PC-3 (cell line): ENCODE measurements at places on chromosomes 6 and 20. TPM values are rescaled to one million over a fixed set of nuclear protein-coding genes. Genes with fewer than 3 reads are reported as not detected.

The DPPA5 gene
- total RNA-seq = not detected in 2 replicates

The PLCB4 gene
- 16.9 and 25.4 TPM in 2 replicates for total RNA-seq

The ARG1 gene
- total RNA-seq = not detected in 2 replicates

The LYRM4 gene
- total RNA-seq = 18.6 and 27.7 TPM in 2 replicates

The EPB41L1 gene
- total RNA-seq = 48.2 and 53.0 TPM in 2 replicates

The GDAP1L1 gene
- total RNA-seq = not detected in 2 replicates

The NOTCH4 gene
- 1.7 and 1.8 TPM in 2 replicates for total RNA-seq

The SAPCD1 gene
- 4.2 and 6.0 TPM in 2 replicates for total RNA-seq

GRCh38 chr6:135129136-135129856 is 51.8 kb upstream of the MYB start:
- no peak for DNase-seq

- DNase-seq = no peak
Observed at GRCh38 chr6:12111363-12111670, 99.2 kb downstream of the HIVEP1 start.

GRCh38 chr20:34473262-34473883 is 42.8 kb upstream of the DYNLRB1 start:
- peak; percentile 52 for DNase-seq

- peak; percentile 95 for DNase-seq
Observed at GRCh38 chr6:141326426-141326825, 806.3 kb upstream of the GJE1 start.

DNA sequence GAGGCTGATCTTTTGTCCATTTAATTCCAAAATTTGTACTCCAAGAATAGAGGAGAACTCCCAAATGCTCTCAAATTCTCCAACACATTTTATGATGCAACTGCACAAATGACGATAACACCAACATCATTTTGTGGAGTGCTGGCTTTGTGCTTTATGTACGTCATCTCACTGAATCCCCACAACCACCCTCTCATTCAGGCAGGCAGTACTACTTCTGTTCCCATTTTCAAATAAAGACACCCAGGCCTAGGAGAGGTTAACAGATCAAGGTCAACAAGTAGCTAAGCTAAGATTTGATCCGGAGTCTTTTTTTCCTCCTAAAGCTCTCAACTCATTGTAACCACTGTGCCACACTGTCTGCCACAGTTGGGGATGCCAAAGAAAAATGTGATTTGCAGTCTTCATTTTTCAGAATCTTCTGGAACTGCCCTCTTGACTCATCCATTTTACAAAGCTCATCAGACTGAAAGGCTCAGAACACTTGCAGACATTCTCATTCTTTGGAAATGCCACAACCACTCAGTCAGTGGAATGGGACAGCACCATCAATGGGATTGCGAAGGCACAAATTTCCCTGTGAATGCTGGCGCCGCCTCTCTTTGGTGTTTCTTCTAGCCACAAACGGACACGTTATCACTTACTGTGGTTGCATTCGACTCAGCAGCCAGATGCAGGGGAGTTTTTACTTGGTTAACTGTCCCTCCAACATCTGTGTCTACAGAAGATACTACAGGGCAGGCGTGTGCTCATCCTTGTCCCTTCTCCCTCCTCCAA is 184.4 kb downstream of the GJA10 start:
- DNase-seq = no peak

DNA sequence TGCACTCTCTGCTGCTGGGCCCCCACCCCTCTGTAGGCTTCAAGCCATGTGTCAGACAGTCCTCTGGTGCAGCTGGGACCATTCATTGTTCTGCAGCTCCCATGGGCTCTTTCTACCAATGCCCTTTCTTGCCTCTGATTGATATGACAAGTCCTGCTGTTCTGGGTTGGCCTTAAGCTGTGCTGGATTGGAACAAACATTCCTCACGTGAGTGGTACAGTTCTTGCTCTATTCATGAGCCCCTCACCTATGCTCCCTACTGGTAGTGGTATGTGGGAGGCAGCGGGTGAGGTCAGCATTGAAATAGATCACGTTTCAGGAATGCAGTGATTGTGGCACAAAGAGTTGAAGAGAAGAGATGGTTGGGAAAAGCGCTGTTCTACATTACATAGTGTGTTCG is 48.8 kb upstream of the RALY start:
- DNase-seq = no peak

DNA sequence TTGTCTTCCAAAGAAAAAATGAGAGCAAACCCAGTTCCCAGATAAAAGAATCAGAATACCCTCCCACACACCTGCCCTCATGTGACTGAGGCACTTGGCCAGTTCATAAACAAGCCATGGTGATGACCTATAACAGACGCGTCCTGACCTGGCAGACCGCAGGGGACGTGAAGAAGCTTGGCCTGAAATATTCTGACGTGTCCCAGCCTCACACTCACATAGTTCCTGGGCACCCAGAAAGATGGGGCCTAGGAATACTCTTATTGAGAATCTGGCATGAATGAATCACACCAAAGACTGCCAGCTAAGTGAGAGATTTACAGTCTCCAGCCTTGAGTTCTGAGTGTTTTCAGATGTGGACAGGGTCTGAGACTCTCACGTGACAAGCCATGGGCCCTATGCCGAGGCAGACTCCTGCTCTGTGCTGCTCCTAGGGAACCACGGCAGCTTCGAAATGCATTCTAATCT is 17.2 kb upstream of the MAP3K4 start:
- no peak for DNase-seq

- DNase-seq = no peak
Observed at GRCh38 chr20:60172346-60172984, 214.2 kb downstream of the CDH26 start.

GRCh38 chr6:13561624-13562267 is 12.7 kb upstream of the SIRT5 start:
- DNase-seq = no peak

GRCh38 chr20:59985864-59986263 is 27.6 kb downstream of the CDH26 start:
- DNase-seq = peak; percentile 38

DNA sequence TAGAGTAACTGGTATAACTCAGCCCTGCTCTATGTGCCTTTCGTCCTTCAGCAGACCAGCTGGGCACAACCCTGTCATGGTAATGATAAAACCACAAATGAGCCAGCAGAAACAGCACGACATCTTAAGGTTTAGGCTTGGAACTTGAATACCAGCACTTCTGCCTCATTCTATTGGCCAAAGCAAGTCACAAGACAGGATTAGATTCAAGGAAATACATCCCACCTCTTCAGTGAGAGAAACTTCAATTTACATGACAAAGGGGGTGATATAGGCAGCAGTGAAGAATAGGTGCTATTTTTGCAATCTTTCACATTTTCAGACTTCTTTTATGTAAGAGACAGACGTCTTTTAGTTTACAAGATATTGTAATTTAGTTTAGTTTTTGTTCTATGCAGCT is 69.8 kb upstream of the SLC35F1 start:
- DNase-seq = no peak

- DNase-seq = no peak
Observed at GRCh38 chr6:118645395-118645794, 6.0 kb downstream of the CEP85L start.

DNA sequence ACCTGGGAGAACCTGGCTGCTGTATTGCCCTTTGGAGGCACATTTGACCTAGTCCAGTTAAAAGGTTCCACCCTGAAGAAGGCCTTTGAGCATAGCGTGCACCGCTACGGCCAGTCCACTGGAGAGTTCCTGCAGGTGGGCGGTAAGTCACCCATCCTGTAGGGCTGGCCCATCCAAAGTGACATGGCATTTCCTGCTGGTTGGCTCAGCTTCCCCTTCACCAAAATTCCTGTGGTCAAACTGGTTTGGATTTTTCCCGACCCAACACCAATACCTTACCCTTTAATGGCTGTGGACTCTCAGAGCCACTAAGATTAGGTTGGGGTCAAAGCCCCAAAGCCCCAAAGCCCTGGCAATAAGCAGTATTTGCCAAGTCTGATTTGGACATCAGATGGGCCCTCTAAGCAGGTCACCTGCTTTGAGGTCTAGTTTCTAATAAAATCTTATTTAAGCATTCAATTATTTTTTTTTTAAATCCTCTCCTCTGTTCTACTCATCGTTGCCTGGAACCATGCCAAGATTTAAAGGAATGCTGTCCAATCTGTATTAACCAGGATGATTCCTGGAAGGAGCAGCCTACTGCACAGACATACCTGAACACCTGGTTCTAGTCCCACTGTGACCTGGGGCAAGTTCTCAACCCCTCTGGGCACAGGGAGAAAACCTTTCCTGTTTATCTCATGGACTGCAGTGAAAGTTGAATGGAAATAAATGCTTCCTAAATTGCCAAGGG is 40.8 kb downstream of the NT5E start:
- peak; percentile 77 for DNase-seq

DNA sequence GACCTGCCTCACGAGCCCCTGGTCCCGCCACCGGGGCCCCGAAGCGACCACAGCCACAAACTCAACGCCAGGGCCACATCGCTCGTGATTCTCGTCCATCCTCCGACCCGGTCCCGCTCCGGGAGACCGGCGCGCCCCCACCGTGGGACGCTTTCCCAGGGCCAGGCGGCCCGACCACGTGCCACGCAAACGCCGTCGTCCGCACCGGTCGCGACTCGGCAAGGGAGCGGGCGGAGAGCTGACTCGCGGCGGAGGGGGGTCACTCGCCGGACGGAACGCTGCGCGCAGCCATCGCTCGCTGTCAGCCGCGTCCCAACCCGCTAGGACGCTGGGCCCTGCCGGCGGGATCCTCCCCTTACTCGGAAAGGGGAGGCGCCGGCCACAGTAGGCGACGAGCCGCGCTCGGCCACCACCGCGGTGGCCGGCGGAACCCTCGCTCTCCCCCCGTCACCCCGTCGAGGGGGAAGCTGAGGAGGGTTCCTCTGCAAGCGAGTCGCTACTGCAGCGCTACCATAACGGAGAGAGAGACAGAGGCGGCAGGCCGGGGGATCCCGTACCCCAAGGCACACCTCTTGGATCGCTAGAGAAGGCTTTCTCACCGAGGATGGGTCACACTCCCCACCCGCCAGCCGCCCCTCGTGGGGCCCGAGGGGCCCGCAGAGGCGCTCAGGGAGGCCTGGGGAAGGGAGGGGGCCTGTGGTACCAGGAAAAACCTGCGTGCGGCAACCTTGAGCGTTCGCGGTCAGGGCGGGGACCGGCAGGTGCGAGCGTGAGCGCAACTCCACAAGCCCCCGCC is 511.8 kb upstream of the ZNF337 start:
- no peak for DNase-seq

GRCh38 chr6:109153752-109154151 is 58.4 kb downstream of the CEP57L1 start:
- DNase-seq = no peak

- DNase-seq = no peak
Observed at GRCh38 chr6:159044899-159045727, at the start of gene TAGAP. Gene TAGAP, minus strand, starts transcription at chr6:159044991. Its CDS starts 845 bp downstream, at chr6:159044146.

- peak; percentile 46 for DNase-seq
Observed at GRCh38 chr6:107264357-107264840, 149.1 kb upstream of the BEND3 start.

GRCh38 chr20:52975029-52975732 is 3.0 kb downstream of the TSHZ2 start:
- peak; percentile 38 for DNase-seq

- DNase-seq = peak; percentile 27
Observed at GRCh38 chr6:4620284-4621151, 155.7 kb upstream of the CDYL start.

- peak; percentile 12 for DNase-seq
Observed at GRCh38 chr6:166625356-166625755, 1.7 kb downstream of the RPS6KA2 start.

DNA sequence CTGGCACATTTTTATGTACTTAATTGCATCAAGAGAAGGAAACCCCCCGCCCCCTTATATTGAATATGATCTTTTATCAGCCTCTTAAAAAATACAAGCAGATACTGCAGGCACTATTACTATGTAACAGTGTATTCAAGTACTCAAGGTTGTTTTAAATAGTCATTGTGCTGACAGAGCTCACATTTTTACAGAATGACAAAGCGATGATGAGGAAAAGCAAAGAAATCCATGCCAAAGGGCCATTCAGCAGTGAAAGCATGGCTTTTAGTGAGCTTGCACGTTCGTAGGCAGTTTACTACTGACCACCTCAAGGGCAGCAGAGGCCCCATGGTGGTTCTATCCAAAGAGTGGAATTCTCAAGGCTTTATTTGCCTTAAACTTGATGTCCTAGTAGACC is 146.8 kb downstream of the RPS12 start:
- DNase-seq = peak; percentile 91

GRCh38 chr6:140002396-140003022 is 628.1 kb upstream of the CITED2 start:
- no peak for DNase-seq

DNA sequence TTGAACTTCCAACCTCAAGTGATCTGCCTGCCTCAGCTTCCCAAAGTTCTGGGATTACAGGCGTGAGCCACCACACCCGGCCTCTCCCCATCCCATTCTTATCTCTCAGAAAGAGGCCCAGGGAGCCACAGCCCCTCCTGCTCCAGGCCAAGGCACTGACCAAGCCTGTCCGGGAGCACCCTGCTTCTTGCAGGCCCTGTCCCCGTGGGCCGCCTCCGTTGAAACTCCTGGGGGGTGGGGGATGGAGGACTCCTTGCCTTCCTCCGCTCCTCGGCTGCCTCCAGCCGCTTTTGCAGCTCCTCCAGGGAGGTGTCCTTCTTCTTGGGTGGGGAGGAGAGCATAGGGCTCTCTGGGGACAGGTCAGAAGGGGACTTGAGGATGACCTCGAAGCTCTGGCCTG is 9.7 kb downstream of the STMN3 start:
- DNase-seq = no peak

GRCh38 chr6:123879749-123880148 is 76.1 kb downstream of the NKAIN2 start:
- no peak for DNase-seq

DNA sequence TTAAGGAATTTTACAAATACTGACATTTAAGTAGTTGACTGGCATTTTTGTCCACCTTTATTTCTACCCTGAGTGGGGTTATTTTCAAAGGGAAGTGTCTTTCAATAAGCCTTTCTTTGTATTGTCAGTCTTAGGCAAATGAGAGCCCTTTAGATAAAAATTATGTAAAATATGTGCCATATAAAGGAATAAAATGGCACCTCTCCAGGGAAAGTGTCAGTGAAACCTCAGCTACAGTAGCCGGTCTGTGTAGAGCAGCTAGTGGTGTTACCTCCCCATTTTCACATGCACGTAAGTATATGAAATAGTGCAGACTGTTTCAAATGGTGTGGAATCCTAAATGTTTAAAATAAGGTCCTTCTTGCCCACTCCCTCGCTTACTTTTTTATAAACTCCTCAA is 5.0 kb downstream of the FAM217B start:
- no peak for DNase-seq

- no peak for DNase-seq
Observed at GRCh38 chr20:51060301-51060700, 37.4 kb upstream of the KCNG1 start.

- no peak for DNase-seq
Observed at GRCh38 chr6:124607119-124607627, 355.1 kb upstream of the RNF217 start.

DNA sequence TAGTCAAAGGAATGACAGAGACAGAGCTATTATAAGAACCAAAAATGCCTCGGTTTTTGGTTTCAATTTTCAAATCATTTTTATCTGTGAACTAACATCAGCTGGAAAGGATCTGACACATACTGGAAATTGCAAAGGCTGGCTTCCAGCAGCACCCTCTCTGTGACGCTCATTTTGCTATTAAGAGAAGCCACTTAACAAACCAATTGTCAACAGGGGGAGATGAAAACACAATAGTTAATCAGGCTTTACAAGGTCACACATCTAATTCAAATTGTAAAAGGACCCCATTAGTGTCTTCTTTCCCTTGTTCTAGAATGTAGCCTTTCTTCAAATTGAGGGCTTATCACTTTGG is 160.5 kb downstream of the TFAP2B start:
- no peak for DNase-seq
